ENCODE measurements at places on chromosomes 2 and 18. TPM values are rescaled to one million over a fixed set of nuclear protein-coding genes. Genes with fewer than 3 reads are reported as not detected.

LBX2 gene
- total RNA-seq = 2.3 TPM

ASB1 gene
- 9.9 TPM for total RNA-seq

SERPINB8 gene
- 2.9 TPM for total RNA-seq

CXCR2 gene
- total RNA-seq = not detected

TSPYL6 gene
- total RNA-seq = not detected

COL5A2 gene
- total RNA-seq = 10.1 TPM

DSG1 gene
- total RNA-seq = under 0.01 TPM

RABL2A gene
- total RNA-seq = 23.1 TPM

EFEMP1 gene
- 25.1 TPM for total RNA-seq

KRTCAP3 gene
- 25.2 TPM for total RNA-seq

MERTK gene
- 7.9 TPM for total RNA-seq

LRP1B gene
- 0.52 TPM for total RNA-seq

DES gene
- total RNA-seq = 12.7 TPM

TTC31 gene
- 26.5 TPM for total RNA-seq

CFC1 gene
- total RNA-seq = 16.1 TPM

Measured in body of pancreas (tissue), 4 donors.